Stimulated activated CD8-positive, alpha-beta memory T cell treated with anti-CD3 and anti-CD28 coated beads, Interleukin-4, amount 100 ng/mL, for 4 hours (primary cell): ENCODE measurements at places on chromosomes 4 and X.

DNA sequence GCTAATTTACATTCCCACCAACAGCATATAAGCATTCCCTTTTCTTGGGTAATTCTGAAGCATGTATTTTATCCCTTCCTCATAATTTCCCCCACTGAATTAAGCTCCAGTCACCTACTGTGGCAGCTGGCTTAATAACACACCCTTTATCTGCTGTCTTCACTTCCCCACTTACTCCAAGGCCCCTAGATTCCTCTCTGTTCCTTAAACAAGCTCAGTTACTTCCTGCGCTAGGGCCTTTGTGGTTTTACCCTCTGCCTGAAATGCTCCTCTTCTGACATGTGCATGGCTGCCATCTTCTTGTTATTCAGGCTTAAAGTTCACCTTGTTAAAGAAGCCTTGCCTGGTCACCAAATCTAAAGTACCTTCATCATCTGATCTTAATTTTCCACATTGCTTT, 47.2 kb upstream of the RPS6KA3 start:
- DNase-seq = no peak

- peak; percentile 2 for DNase-seq
Measured at GRCh38 chr4:81405900-81406401, 65.8 kb downstream of the RASGEF1B start.

GRCh38 chr4:114180481-114180880, 201.0 kb upstream of the ARSJ start:
- DNase-seq = peak; percentile 1

DNA sequence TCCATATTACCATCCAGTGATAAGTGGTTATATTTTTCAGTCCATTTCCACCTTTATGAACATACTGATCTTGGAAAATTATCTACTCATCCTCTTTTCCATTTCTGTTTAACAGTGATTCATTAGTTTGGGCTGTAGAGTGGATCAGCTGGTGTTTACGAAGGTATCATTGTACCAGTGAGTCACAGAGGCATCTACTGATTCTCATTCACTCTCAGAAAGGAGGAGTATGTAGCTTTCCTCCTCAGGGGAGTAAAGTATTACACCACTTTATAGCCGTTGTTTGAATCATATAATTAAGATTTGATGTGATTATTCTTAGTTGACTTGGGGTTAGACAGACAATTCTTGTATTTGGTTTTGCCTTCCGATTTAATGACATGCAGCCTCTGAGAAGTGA, 74.7 kb downstream of the GALNT7 start:
- no peak for DNase-seq
